ENCODE measurements at places on chromosomes 4 and X.

- no peak for DNase-seq
Measured at GRCh38 chr4:86543560-86544309, 50.4 kb upstream of the PTPN13 start.

- peak; percentile 70 for DNase-seq
Measured at GRCh38 chrX:85244450-85245211, 840 bp downstream of the ZNF711 start.

GRCh38 chr4:13917015-13917414 lies 289.5 kb upstream of the BOD1L1 start:
- no peak for DNase-seq

DNA sequence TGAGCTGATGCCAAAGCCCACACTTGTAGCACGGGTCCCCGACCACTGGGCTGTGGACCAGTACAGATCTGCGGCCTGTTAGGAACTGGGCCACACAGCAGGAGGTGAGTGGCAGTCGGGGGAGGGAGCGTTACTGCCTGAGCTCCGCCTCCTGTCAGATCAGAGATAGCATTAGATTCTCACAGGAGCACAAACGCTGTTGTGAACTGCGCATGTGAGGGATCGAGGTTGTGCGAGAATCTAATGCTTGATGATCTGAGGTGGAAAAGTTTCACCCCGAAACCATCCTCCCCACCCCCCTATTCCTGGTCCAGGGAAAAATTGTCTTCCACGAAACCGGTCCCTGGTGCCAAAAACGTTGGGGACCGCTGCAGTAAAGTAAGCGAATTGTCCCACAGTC lies 292.0 kb downstream of the DCTD start:
- no peak for DNase-seq

GRCh38 chr4:54609310-54609709 lies 48.4 kb upstream of the KIT start:
- DNase-seq = no peak

DNA sequence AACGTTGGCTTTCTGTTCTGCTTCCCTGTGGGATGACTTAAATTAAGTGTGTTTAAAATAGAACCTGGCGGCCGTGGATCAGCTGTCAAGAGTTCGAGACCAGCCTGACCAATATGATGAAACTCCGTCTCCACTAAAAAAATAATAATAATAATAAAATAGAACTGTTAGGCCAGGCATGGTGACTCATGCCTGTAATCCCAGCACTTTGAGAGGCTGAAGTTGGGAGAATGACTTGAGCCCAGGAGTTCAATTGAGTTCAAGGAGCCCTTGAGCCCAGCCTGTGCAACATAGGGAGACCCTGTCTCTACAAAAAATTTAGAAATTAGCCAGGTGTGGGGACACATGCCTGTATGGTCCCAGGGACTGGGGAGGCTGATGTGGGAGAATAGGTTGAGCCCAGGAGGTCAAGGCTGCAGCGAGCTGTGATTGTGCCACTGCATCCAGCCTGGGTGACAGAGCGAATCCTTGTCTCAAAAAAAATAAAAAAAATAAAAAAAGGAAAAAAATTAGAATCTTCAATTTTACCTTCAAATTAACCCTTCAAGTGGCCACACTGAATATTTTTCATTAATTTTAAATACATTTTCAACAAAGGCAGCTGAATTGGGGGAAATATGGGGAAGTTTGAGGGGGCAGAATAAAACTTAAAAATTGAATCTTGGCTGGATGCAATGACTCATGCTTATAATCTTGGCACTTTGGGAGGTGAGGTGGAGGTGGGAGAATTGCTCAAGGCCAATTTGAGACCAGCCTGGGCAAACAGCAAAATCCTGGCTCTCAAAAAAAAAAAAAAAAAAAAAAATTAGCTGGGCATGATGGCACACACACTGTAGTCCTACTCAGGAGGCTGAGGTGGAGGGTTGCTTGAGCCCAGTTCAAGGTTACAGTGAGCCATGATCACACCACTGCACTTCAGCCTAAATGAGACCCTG lies 31.8 kb upstream of the HSD17B13 start:
- DNase-seq = no peak

- no peak for DNase-seq
Measured at GRCh38 chrX:17007134-17007768, 60.8 kb downstream of the REPS2 start.

DNA sequence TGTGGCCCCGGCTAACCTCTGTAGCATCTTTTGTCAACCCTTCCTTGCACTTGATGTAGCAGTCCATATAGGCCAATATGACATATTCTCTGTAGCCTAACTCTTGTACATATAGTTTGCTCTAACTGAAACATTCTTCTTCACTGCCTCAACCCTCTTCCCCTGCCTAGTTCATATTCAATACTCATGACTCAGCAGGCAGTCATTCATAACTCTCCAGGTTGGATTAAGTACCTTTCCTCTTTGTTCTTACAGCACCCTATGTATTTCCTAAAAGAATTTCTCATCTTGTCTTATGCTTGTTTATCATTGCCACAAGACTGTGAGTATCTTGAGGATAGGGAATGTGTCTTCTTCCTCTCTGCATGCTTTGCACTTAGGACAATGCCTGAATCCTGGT lies 76.9 kb downstream of the TMLHE start:
- no peak for DNase-seq

DNA sequence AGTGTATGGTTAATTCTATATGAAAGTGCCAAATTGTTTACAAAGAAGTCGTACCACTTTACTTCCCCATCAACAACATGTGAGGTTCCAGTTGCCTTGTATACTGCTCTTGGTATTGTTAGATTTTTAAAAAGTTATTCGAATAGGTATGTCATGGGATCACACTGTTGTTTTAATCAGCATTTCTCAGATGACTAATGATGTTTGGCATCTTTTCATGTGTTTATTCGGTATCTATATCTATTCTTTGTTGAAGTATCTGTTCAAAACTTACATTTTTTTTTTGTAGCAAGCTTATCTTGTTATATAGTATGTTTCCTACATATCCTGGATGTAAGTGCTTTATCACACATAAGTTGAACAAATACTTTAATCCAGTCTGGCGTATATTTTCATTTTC lies 99.4 kb upstream of the MAB21L2 start:
- no peak for DNase-seq

GRCh38 chr4:25427871-25428270 lies 50.8 kb downstream of the ANAPC4 start:
- DNase-seq = no peak

DNA sequence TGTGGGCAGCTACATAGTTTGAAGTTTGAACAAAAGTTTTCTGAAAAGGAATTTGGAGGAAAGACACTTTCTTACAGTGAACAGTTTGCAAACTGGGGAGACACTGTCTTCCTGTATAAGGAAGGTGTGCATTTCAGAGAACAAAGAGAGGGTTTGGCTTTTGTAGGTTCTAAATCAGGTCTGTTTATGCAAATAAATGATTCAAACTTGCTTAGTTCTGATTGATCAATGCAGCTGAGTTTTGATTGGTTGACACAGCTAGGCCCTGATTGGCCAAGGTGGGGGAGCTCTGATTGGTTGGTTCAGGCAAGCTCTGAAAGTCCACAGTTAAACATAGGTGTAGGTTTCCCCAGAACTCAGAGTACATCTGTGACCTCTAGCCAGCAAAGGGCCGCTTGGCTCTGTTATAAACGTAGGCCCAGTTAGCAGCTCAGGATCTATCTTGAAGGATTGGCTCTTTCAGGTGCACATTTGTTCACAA lies 63.0 kb upstream of the ENPP6 start:
- DNase-seq = no peak

DNA sequence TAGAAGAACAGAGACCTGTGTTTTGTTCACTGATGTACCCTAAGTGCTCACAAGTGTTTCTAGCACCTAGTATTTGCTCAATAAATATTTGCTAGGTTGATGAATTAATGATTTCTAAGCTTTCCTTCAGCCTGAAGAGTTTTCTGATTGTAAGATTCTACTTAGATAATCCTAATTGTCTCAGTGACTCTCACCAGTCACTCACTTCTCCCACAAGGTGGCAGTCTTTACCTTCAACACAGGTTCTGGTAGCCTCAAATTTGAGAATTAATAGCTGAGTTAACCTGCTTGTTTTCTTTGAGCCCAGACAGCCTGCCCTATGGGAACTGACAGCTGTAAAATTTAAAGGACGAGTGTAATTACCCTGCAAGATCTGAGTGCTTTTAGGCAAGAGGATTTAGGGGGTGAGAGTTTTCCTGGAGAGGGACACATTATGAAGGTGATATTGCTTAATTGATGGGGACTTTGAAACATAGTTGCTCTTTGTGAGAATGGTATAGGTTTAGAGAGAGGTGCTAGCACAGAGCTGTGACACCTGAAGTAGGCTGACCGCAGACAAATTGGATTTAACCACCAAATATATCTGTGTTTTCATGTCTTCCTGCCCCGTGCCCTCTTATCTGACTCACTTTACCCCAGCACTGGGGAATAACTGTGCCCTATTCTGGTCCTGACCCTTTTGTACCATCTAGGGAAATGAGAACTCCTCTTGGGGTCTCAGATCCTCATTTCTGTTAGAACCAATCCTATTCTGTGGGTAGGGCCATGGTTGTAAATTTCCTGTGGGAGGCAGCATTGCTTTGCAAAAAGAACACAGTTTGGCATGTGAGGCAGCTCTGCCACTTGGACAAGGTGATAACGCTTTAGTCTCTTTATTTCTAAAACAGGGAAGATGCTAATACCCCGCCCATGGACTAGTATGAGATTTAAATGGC lies 27.7 kb downstream of the CD38 start:
- DNase-seq = peak; percentile 79

DNA sequence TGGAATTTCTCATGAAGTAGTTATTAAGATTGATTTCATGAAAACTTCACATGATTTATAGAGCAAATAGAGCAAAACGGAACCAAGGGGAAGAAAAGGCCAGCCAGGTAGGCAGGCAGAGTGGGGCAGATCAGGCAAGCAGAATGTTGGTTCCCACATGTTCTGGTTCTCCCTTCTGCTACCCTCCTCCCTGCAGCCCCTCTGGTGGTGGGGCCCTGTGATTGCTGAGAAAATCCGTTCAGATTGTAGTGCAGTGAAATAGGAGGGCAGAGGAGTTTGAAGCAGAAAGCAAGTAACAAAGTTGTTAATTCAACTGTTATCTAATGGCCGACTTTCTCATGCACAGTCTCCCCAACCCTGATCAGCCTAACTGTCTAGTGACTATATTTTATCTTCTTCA lies 185.3 kb downstream of the MID1IP1 start:
- DNase-seq = no peak

DNA sequence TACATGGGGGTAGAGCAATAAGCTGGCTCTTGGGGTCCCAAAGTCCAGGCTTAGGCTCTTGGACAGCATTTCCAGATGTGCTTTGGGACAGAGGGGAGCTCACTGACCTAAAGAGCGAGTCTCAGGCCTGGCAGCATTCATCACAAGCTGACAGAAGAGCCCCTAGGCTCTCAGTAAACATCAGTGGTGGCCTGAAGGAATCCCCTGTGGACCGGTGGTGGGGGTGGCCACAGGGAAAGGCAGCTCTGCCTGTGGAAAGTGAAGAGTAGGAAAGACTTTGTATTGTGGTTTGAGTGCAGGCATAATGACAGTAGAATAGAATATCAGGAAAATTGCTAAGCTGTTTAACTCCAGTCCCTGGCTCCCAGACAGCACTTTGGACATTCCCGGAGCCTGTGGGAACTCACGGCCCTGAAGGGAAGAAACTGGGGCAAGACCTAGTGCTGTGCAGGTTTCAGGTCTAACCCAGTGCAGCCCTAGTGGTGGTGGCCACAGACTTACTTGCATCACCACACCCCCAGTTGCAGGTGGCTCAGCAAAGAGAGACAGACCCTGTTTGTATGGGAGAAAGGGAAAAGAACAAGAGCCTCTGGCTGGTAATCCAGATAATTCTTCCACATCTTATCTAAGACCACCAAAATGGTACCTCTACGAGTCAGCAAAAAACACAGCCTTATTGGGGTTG lies 141.9 kb downstream of the MAB21L2 start:
- DNase-seq = no peak

All from stomach (tissue), 19 donors.